H1 (cell line): ENCODE measurements at places on chromosomes 5 and 9. TPM values are rescaled to one million over a fixed set of nuclear protein-coding genes. Genes with fewer than 3 reads are reported as not detected.

DNA sequence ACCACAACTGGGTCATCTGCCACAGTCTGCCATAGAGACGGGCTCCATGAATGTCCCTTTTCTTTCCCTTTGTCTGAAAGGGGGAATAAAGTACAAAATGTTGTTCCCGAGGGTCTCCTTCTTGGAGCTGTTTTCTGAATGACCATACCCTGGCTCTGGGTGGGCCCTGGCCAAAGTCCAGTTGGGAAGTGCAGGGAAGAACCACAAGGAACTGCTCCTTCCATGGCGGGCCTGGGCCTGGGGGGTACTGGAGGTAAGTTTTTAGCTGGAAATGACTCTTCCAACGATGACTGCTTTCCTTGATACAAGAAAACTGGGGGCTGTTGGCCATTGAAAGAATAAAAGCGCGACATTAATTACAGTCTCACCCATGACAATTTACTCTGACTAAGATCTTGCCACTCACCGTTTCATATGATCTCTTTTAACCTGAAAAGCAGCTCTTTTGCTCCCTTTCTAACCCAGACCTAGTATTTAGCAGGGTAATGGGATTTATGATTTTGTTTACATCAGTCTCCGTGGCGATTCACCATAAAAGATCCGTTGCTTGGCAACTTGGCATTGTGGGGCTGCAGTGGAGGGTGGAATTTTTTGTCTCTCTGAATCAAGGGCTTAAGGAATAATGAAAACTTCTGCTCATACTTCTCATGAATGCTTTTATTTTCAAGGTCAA lies 89.2 kb upstream of the PTCH1 start:
- no peak for DNase-seq

- no peak for DNase-seq
Measured at GRCh38 chr5:59039296-59040023, 456.6 kb downstream of the RAB3C start.

DNA sequence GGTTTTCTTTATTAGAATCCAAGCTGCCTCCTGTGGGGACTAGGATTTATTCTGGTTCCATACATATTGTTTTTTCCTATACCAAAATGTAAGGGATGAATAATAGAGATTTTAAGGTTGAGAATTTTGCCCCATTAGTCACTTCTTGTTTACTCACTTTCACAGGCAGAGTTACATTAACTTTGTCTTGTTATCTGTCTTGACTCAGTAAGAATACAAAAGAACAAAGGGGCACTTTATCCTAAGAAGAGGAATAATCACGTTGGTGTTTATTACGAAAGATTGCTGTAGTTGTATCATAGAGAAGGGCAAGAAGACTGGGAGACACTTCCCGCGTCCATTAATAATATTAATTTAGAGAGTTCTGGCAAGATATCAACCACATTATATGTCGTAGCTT lies 599.7 kb upstream of the FTMT start:
- no peak for DNase-seq

GRCh38 chr9:33662871-33663270 lies 132.5 kb upstream of the PRSS3 start:
- no peak for DNase-seq

GRCh38 chr5:58135571-58136335 lies 324.1 kb downstream of the PLK2 start:
- no peak for DNase-seq

DNA sequence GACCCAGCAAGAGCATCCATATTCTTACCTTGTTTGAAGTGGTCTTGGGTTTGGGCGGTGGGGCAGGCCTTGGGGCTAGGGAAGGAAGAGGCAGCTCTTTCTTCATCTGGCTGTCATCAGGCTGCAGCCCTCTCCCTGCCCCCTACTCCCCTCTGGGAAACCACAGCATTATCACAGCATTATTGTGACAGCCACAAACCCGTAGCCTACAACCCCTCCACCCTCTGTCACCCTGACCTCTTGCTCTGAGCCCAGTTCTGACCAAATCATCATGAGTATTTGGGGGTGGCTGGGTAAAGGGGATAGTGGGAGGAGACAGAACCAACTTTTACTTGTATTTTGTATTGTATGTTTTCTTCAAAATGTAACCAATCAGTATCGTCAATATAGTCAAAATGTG lies 94.3 kb upstream of the ARRDC3 start:
- DNase-seq: no peak

DNA sequence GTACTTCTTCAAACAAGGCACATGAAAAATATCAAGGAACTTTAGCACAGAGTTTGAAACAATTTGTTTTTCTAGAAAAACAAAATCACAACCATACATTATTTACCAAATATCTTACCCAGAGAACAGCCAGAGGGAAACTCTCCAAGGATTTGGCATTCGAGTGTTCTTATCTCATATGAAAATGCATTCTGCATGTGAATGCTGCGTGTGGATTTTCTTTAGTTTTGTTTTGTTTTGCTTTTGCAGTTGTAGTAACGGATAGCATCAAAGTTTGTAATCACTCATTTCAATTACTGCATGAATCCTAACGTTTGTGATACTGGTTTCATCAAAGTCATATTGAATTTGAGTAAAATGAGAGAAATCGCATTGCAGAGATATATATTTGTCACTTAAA lies 28.0 kb downstream of the ADAMTSL1 start:
- DNase-seq: no peak

GRCh38 chr9:30697958-30698357 lies 1686.5 kb upstream of the ACO1 start:
- DNase-seq: no peak

DNA sequence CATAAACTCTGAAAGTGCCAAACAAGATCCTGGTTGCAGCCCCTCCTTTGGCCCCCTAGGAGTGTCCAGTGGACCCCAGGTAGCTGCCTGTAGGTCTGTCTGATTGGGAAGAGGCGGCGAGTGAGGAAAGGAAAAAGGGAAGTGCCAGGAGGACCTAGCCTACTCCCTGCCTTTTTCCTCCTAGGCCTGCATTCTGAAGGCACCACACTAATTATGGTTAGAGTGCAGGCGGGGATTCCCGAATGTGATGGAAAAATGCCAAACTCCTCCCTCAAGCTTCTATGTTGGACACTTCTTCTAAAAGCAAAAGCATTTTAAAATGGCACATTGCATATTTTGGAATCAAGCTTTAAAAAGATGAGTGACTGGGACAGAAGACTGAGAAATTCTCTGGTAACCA lies 83.2 kb upstream of the SMIM15 start:
- no peak for DNase-seq

- no peak for DNase-seq
Measured at GRCh38 chr5:154755361-154756008, at the start of gene LARP1. LARP1 (plus strand) TSS chr5:154755377; CDS start chr5:154755758, 381 bp downstream.

GRCh38 chr9:34456746-34457145 lies 1.6 kb downstream of the FAM219A start:
- DNase-seq: no peak

GRCh38 chr9:81182431-81182830 lies 506.9 kb downstream of the TLE1 start:
- DNase-seq: no peak

GRCh38 chr9:18683312-18683711 lies 209.4 kb downstream of the ADAMTSL1 start:
- no peak for DNase-seq

GRCh38 chr9:133664173-133665050 lies 28.2 kb downstream of the DBH start:
- no peak for DNase-seq

DNA sequence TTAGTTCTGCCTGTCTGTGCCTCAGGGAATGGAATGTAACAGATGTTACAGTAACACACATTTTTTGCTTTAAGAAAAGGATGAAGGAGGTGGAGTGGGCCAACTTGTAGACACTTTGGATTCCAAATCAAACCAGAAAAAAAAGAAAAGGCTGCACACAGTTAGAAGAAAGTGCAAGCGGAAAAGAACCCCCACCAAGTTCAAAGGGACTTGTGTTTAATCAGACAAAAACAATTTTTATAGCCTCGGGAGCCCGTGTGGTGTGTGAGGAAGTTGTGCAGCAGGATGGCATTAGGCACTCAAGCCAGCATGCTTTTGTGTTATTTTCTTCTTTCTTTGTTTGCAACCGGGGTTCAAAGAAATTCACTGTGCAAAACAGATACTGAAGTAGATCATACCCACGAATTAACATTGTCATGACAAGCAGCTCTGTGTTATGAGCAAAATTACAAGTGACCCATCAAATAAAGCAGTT lies 189.5 kb downstream of the SEMA5A start:
- no peak for DNase-seq

The HEMGN gene
- not detected in 2 replicates for total RNA-seq

The ORM2 gene
- 0.90 TPM in 1 of 2 replicates, not detected in the other for total RNA-seq

The NAIP gene
- 4.4 and 4.7 TPM in 2 replicates for total RNA-seq

The SPRY4 gene
- 98.2 and 113 TPM in 2 replicates for total RNA-seq

The ALDH1B1 gene
- 78.5 and 78.7 TPM in 2 replicates for total RNA-seq

The ANGPTL2 gene
- total RNA-seq: 10.6 and 10.7 TPM in 2 replicates

The ARL14EPL gene
- total RNA-seq: not detected in 2 replicates

The CNTFR gene
- 1.2 and 1.5 TPM in 2 replicates for total RNA-seq

The SLC12A2 gene
- total RNA-seq: 16.2 and 16.4 TPM in 2 replicates

The TMC1 gene
- total RNA-seq: 0.82 and 0.95 TPM in 2 replicates

The DUSP1 gene
- 6.5 and 8.6 TPM in 2 replicates for total RNA-seq

The ELL2 gene
- total RNA-seq: 21.7 and 29.4 TPM in 2 replicates

The LURAP1L gene
- total RNA-seq: 1.2 and 1.6 TPM in 2 replicates
